T-helper 2 cell (primary cell): ENCODE measurements at places on chromosomes 1 and 21.

- DNase-seq: no peak
Measured at GRCh38 chr1:224124220-224124619, 10.3 kb downstream of the FBXO28 start.

DNA sequence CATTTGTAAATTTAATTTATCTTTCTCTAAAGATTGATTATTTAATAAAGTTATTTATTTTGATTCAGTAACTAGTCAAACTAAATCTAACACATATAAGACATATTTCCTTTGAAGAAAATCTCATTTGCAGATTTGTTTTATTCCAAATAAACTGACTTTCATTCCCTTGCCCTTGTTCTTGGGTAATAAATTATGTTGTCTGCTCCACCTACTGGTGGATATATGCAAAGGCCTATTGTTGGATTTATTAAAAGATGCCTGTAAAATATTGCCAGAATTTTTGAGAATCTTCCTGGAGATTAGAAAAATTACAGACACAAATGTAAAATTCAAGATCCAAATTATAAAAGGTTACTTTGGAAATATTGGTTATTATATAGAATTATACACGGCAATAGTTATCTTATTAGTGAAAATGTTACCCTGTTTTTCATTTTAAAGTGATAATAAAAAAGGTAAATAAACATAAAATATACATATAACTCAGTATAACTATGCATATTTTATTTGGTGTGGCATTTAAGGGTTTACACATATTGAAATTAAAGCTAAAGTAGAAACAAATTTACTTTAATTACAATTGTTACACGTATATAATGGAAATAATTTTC is 116.1 kb downstream of the SPATA17 start:
- peak; percentile 4 for DNase-seq

DNA sequence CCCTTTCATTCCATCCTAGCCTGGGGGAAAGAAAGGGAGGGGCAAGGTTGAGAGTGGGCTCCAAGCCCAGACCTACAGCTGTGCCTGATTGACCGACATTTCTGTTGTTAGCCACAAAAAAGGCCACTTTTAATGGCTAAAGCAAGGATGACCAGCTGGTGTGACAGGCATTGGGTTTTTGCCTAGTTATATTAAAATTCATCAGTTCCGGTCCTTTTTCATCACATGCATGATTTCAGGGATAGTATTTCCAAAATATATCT is 192.3 kb downstream of the ZNF326 start:
- no peak for DNase-seq

DNA sequence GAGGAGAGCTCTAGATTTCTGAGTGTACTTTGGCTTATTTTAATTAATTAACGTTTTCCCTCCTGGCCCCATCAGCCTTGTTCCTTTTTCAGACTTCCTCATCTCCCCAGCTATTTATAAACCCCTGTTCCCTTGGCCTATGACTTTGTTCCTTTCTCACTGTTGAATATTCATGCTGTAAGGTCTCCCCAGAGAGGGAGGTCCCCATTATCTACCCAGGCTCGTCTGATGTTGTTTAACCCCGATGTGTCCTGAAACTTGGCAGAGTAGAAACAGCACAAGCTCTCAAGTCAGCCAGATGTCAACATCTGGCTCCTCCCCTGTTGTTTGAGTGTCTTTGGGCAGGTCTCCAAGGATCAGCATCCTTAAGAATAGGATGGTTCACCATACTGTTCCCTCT is 153.6 kb downstream of the HIVEP3 start:
- no peak for DNase-seq

GRCh38 chr1:199460933-199461332 is 566.6 kb upstream of the NR5A2 start:
- no peak for DNase-seq

- DNase-seq: peak; percentile 16
Measured at GRCh38 chr1:205813755-205814058, 709 bp upstream of the SLC41A1 start.

DNA sequence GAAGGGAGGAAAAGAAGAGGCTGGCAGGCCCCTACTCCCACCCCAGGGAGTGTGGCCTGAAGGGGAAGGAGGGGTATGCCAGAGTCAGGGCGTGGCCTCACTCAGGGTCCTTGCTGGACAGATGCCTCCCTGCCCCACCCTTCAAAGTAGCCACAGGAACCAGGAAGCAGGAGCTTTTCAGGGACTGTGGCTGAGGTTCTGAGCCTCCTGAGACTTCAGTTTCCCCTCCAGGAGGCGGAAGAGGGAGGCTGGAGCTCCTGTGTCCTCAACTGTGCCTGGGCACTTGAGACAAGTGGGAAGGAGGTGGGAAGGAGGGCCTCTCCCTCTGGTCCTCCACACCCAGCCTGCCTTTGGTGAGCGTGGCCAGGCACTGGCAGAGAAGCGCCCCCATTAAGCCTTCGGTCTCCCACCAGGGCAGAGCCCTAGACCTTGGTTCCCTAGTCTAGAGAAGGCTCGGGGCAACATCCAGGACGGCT is 5.3 kb downstream of the CELSR2 start:
- DNase-seq: no peak

DNA sequence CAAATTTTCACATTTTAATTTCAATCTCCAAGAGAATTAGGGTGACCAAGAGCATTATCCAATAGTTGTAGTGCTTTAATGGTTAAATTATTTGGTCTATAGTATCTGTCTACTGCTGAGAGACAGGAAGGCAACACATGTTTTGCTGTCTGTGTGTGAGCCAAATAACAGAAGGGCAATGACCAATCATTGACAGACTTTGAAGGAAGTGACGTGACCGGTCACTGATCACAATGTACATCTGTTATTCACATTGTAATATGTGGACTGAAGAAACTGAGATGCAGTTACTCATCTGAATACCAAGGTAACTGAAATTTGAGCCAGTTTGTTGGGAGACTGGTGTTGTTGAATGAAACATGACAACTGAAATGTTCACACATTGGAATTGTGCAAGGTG is 196.7 kb downstream of the LRRC40 start:
- no peak for DNase-seq

- DNase-seq: no peak
Measured at GRCh38 chr1:231192620-231193163, 30.8 kb downstream of the TRIM67 start.

DNA sequence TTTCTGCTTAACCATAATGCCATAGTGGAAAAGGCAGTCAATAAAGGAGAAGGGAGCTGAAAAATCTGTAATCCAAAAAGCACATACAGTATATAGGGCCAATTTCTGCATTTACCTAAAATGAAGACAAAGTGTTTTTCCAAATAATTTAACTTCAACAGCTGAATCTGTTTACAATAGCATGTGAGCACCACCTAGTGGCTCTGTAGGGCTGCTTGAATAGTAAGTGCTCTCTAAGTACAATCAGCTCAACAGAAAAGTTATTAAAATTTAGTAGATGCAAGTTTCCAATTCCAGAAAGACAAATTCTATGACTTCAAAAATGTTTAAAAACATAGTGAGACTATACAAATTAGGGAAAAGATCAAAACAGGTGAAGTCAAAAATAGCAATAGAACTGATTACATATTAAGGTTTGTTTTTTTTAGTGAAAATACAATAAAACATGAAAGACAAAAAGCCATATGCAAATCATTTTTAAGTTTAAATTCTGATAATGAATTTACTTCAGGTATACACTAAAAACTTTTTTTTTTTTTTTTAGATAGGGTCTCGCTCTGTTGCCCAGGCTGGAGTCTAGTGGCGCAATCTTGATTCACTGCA is 220.0 kb downstream of the SETD4 start:
- DNase-seq: peak; percentile 21

DNA sequence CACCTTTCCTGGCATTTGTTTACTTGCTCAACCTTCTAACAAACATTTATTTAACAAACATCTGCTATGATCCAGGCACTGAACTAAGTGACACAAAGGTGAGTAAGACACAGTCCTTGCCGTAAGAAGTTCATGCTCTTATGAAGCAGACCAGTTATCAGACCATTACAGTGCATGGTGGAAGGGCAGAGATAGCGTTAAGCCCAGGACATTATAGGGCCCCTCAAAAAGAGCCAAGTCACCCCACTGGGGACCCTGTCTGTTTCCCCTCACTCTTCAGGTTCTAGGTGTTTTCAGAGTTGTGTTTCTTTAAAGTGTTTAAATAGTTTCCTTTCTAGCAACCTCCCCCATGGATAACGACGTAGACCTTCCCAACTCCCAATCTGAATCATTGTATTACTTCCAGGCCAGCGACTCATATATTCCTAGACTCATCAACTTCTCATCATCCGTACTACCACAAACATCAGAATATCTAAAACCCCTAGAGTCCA is 39.3 kb downstream of the TCP10L start:
- no peak for DNase-seq

DNA sequence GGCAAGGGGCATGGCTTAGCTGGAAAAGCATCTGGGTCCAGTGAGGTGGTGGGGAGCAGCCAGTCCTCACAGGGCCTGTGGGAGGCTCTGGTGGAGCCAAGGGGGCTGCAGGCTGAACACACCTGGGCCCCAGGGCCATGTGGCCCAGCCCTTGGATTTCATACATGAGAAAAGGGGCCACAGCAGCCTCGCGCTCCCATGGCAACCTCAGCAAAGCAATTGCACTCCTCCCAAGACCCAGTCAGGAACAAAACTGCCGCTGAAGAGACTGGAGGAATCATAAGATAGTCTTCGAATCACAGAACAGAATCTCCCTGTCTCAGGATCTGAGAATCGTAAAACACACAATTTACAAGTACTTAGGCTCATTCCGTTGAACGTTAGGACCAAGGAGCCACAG is 24.6 kb downstream of the LRP8 start:
- no peak for DNase-seq

- no peak for DNase-seq
Measured at GRCh38 chr1:156560585-156561163, 11.7 kb downstream of the IQGAP3 start.

- DNase-seq: no peak
Measured at GRCh38 chr1:175157200-175157599, 35.4 kb downstream of the KIAA0040 start.

DNA sequence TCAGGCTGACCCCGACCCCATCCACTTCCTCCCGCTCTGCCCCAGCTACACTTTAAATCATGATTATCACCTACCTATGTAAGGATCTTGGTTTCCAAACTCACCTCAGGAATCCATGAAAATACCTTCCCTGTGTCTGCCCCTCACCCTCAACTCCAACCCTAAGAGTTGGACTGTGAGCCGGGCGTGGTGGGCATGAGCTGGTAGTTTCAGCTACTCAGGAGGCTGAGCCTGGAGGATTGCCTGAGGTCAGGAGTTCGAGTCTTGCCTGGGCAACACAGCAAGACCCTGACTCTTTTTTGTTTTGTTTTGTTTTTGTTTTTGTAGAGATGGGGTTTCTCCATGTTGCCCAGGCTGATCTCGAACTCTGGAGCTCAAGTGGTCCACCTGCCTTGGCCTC is 30.5 kb upstream of the CCSAP start:
- no peak for DNase-seq

DNA sequence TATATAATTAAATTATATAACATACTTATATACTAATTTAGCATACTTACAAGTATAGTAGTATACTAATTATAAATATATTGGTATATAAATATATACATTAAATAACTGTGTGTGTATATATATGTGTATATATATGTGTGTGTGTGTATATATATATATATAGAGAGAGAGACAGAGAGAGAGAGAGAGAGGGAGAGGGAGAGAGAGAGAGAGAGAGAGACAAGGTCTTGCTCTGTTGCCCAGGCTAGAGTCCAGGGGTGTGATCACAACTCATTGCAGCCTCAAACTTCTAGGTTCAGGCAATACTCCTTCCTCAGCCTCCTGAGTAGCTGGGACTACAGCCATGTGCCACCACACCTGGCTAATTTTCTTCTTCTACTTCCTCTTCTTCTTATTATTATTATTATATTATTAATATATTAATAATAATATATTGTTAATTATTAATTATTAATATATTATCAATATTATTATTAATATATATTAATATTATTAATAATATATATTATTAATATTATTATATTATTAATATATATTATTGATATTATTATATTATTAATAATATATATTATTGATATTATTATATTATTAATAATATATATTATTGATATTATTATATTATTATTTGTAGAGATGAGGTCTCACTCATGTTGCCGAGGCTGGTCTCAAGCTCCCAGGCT is 185.5 kb downstream of the CRB1 start:
- DNase-seq: no peak

DNA sequence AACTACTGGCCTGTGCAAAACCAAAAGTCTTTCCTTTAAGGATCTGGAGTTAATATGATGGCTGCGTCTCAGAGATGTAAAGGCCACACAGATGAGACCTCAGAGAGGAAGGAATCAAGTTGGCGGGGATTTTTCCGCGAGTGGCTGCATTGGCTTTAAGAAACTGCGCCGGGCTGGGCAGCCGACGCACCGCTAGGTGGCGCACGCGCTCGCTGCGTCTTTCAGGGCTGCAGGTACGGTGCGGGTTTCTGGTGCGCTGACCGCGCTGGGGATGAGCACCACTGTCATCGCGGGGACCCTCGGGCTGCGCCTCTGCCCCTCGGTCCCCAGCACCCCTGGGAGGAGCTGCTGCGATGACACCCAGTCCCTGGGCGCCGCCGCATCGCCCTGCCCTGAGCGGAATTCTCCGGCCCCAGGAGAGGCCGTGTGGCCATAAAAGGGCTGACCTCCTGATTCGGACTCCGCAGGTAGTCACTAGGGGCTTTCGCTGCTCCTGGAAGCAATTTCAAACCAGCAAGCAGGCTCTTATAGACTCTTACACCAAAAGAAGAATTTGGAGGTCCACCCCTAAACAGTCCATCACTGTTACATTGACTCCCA is 241.0 kb downstream of the KCNJ6 start:
- peak; percentile 29 for DNase-seq

GRCh38 chr1:245576323-245576722 is 421.5 kb downstream of the KIF26B start:
- DNase-seq: no peak

GRCh38 chr1:23446661-23447310 is 22.2 kb upstream of the TCEA3 start:
- no peak for DNase-seq

GRCh38 chr21:33924766-33925100 is 9.1 kb upstream of the ATP5PO start:
- DNase-seq: no peak
